ENCODE measurements at places on chromosomes 2 and 18. TPM values are rescaled to one million over a fixed set of nuclear protein-coding genes. Genes with fewer than 3 reads are reported as not detected.
A peak's percentile ranks its signal among the peaks of the same experiment; 100 is the strongest.

GRCh38 chr2:1781291-1782080 is 37.2 kb upstream of the PXDN start:
- no peak for DNase-seq

Gene CDH2
- 54.0 TPM for polyA plus RNA-seq

Gene FEV
- not detected for polyA plus RNA-seq

DNA sequence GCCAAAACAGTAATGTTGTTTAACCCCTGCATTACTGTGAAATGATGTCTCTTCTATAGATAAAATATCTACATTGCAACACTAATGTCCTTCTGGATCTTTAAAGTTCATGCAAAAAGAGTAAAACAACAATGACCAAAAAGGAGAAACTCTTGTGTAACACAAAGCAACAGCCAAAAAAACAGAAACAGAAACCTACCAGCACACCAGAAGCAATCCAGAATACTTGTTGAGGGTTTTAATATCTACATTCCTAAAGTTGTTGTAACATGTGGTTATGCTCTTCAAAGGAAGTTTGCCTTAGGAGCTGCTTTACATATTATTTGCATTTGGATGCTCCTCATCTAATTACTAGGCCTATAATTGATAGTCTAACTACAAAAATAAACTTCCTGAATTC is 157.2 kb downstream of the BABAM2 start:
- DNase-seq: no peak

DNA sequence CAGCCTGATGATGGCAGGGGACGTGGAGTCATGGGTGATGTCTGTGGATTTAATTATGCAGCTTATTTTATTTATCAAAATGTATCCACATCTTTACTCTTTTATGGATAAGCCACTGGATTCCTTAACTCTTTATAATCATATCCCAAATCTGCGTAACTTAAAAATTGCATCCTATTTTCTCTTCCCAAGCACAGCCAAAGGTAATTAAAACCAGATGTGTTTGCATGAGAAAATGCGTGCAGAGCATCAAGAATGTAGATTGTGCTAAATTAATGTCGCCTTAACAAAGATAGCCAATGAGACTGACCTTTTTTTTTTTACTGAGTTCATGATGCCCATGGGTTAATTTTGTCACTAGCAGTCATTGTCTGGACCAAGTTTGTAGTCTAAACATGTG is 10.0 kb downstream of the SH3RF3 start:
- no peak for DNase-seq

Gene PTH2R
- not detected for polyA plus RNA-seq

Gene CRYGC
- polyA plus RNA-seq: not detected

Gene OTOS
- polyA plus RNA-seq: not detected

- no peak for DNase-seq
Measured at GRCh38 chr2:21067859-21068537, 24.1 kb upstream of the APOB start.

Gene REG3G
- polyA plus RNA-seq: not detected

- no peak for DNase-seq
Measured at GRCh38 chr18:3692691-3693090, 242.7 kb downstream of the TGIF1 start.

DNA sequence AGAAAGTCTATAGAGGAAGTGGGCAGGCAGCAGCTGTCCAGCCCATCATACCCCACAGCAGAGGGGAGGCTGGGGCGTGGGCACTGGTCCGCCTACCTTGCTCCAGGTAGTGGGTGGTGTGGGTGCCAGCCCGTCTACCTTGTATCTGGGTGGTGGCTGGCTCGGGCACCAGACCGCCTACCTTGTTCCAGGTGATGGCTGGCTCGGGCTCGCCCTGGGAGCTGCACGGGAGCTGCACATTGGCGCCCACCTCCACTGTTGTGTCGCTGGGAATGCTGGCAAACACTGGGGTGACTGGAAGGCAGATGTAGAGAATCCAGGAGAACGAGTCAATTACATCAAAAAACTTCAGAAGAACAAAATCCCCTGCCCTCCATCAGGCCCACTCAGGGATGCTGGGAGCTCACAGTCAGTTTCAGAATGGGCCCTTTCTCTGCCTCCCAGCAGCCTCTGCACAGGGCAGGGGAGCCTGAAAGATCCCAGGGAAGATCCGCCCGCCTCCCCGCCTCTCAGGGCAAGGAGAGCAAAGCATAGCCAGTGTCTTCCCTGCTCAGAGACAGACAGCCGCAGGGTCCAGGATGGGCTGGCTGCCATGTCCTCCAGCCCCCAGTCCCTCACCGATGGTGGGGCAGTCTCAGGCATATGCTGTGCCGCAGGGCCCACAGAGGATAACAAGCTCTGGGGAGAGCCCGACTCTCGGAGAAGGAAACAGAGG is 82.3 kb downstream of the PXDN start:
- no peak for DNase-seq

DNA sequence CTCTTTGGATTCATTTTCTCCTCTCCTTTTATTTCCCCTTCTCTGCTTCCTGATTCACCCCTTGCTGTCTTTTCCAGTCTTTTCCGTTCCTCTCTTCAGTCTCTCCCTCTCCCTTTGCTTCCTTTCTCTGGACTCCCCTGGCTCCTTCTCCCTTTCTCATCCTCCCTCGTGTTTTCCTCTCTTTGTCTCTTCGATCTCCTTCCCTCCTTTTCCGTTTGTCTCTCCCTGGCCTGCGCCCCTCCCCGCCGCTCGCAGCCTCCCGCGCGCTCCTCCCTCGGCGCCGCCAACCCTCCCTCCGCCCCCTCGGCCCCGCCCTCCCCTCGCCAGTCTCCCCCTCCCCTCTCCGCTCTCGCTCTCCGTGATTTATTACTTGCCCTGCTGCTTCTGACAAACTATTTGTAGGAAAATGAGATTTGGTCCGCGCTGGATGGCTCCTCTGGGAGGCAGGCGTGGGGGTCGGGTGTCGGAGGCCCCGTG is 46.0 kb upstream of the PAX8 start:
- DNase-seq: peak; percentile 85

GRCh38 chr2:168005586-168005985 is 241.8 kb downstream of the STK39 start:
- DNase-seq: no peak

- DNase-seq: no peak
Measured at GRCh38 chr18:45820106-45820745, 5.2 kb upstream of the SIGLEC15 start.

GRCh38 chr18:47899107-47899840 is 31.2 kb downstream of the SMAD2 start:
- peak; percentile 40 for DNase-seq

Gene SERPINB12
- polyA plus RNA-seq: not detected

- no peak for DNase-seq
Measured at GRCh38 chr2:157822993-157823392, 53.1 kb downstream of the ACVR1 start.

Gene PDE6D
- polyA plus RNA-seq: 20.9 TPM

Gene TXNDC2
- 0.06 TPM for polyA plus RNA-seq

All from A549 (cell line).